ENCODE measurements at places on chromosomes 6 and 20. TPM values are rescaled to one million over a fixed set of nuclear protein-coding genes. Genes with fewer than 3 reads are reported as not detected.

The CPNE5 gene
- 0.05 TPM for total RNA-seq

The SIM1 gene
- total RNA-seq, result not detected

The MAS1 gene
- total RNA-seq, result not detected

The IRF4 gene
- not detected for total RNA-seq

The SGK2 gene
- not detected for total RNA-seq

The BPI gene
- not detected for total RNA-seq

The CYP39A1 gene
- 2.4 TPM for total RNA-seq

The MUCL3 gene
- not detected for total RNA-seq

The MOG gene
- total RNA-seq, result not detected

The PPIL6 gene
- total RNA-seq, result 2.0 TPM

The DEFB132 gene
- total RNA-seq, result not detected

The MCHR2 gene
- not detected for total RNA-seq

The NNAT gene
- total RNA-seq, result 1.8 TPM

The TRIM40 gene
- total RNA-seq, result not detected

The INSM1 gene
- total RNA-seq, result not detected

The FAM184A gene
- total RNA-seq, result 0.14 TPM

The C6orf118 gene
- not detected for total RNA-seq

The ANGPT4 gene
- not detected for total RNA-seq

The TTK gene
- 22.0 TPM for total RNA-seq

The CSNK2B gene
- 236 TPM for total RNA-seq

The MAVS gene
- total RNA-seq, result 15.8 TPM

The SRMS gene
- total RNA-seq, result 0.35 TPM

The TINAG gene
- not detected for total RNA-seq

The CDH22 gene
- not detected for total RNA-seq

The CTAGE9 gene
- total RNA-seq, result not detected

The MYT1 gene
- total RNA-seq, result not detected

The SPAG4 gene
- total RNA-seq, result 1.5 TPM

The RAMACL gene
- total RNA-seq, result 0.05 TPM

The RBM24 gene
- 1.9 TPM for total RNA-seq

The MATN4 gene
- total RNA-seq, result 0.05 TPM

The MAK gene
- total RNA-seq, result 0.07 TPM

The JPH2 gene
- total RNA-seq, result 0.19 TPM

The NTSR1 gene
- total RNA-seq, result 1.6 TPM

The TRIM27 gene
- 32.7 TPM for total RNA-seq

The ACOT13 gene
- 17.1 TPM for total RNA-seq

The GRM4 gene
- total RNA-seq, result 0.07 TPM

The AIF1 gene
- not detected for total RNA-seq

The ARFGAP1 gene
- 44.6 TPM for total RNA-seq

The HTR1E gene
- total RNA-seq, result not detected

The ISM1 gene
- 0.28 TPM for total RNA-seq

The FOXF2 gene
- 0.23 TPM for total RNA-seq

The HSPA1L gene
- total RNA-seq, result 0.14 TPM

The NRN1 gene
- total RNA-seq, result not detected

The OPRM1 gene
- total RNA-seq, result 0.42 TPM

The DEFB128 gene
- total RNA-seq, result not detected

All from airway epithelial cell (primary cell).